Stimulated activated CD8-positive, alpha-beta memory T cell treated with anti-CD3 and anti-CD28 coated beads, Interleukin-4, amount 100 ng/mL, for 1 hour (primary cell): ENCODE measurements at places on chromosomes 12 and 14.
A peak's percentile ranks its signal among the peaks of the same experiment; 100 is the strongest.

- no peak for DNase-seq
Observed at GRCh38 chr14:56331592-56332216, 213.5 kb downstream of the PELI2 start.

GRCh38 chr14:53764846-53765245, 191.8 kb downstream of the BMP4 start:
- no peak for DNase-seq

DNA sequence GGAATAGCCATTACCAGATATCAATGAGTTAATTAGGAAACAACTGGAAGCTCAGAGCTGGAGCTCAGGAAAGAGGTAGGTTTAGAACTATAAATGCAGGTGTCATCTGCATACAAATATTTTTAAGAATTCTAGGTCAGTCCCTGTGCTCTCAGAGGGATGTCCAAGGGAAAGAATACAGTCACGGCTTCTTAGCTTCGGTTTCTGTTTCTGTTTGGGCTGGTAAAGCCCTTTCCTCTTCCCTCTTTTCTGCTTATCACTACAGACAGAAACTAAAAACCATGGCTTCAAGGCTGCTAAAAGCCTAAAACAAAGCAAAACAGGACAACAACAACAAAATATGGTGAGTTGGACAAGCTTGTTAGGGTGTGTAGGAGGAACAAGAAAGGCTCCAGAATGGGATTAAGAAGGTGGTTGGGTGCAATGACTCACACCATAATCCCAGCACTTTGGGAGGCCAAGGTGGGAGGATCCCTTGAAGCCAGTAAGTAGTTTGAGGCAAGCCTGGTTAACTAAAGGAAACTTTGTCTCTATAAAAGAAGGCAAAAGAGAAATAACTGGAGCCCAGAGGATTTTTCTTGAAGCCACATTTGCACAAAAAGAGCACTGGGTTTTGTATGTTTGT, 113.0 kb downstream of the SEC23A start:
- no peak for DNase-seq

DNA sequence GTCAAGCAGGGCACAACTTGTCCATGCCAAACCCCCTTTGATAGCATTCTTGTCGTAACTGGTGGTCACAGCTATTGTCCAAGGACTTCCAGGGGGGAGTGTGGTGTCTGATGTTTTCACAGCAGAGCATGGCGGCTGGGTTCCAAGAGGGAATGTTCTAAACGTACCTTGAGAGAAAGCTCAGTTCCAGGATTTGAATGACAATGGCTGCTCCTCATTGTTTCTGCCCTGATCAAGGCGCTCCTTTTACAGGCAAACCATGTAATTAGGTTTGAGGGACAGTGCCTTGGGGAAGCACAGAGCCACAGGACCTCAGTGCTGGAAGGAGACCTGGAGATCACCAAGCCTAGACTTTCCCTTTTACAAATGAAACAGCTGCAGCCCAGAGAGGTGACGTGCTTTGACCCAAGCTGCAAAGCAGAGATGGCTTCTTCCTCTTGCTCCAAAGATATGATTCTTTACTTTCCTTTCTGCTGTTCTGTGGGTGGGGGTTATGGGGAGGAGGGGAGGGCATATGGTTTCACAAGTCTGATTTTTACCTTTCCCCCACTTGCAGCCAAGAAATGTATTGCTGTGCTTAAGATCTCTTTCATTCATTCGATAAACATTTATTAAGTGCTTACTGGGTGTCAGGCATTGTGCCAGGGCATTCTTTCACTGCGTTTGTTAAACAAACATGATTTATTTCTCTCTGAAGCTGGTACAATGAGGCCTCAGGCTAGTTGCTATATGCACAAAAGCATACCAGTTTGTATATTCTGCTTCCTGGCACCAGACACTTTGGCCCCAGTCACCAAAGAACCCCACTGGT, 172.8 kb downstream of the KTN1 start:
- DNase-seq = no peak

DNA sequence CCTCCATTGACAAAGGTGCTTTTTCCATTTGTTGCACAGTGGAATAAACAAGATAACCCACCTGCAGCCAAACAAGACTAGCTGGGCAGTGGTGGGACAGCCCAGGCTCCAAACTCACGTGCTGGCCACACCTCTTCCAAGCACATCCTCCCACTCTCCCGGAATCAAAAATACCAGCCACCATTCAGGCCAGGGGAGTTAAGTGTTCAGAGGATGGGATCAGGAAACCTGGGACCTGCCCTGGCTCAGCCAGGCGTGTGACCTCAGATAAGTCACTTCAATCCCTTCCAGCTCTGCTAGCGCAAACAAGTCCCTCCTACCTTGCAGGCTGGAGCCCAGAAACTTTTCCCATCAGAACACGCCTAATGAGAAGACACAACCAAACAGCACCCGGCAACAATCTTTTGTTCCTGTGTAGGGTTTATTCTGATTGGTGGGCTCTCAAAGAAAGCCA, 43.3 kb downstream of the ACTN1 start:
- DNase-seq = no peak

DNA sequence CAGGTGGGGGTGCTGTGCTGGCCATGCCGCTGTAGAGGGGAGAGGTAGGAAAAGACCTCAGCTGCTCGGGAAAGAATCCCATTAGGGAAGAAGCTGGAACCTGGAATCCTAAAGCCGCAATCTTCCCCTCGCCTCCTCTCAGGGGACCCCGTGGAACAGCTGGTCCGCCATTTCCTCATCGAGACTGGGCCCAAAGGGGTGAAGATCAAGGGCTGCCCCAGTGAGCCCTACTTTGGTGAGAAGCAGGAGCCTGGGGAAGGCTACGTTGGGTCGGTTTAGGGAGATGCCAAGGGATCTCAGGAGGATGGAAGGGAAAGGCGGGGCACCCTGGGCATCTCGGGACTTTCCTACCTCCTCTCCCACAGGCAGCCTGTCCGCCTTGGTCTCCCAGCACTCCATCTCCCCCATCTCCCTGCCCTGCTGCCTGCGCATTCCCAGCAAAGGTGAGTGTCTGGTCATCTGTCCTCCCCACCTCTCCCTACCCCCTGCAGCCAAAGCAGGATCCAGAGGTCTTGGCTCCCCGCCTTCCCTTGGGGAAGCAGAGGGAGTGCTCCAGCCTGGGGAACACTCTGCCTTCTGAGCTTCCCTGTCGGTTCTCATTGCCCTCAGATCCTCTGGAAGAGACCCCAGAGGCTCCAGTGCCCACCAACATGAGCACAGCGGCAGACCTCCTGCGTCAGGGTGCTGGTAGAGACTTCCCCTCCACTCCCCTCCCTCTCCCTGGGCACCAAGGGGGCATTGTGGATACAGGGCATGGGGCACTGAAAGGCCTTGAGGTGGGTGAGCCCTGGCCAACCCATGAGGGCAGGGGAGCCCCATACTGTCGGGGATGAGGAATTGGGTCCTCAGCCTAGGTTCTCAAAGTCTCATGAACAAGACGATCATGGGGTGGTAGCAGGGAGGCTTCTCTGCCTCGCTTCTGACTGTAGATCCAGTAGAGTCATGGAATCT, 12.4 kb downstream of the TNS2 start:
- DNase-seq = no peak

GRCh38 chr12:71439613-71440344, at the start of gene LGR5:
LGR5 (plus strand) TSS chr12:71439798; CDS start chr12:71440081, 283 bp downstream.
- DNase-seq = no peak

GRCh38 chr12:39404000-39404399, 38.9 kb downstream of the KIF21A start:
- DNase-seq = no peak

DNA sequence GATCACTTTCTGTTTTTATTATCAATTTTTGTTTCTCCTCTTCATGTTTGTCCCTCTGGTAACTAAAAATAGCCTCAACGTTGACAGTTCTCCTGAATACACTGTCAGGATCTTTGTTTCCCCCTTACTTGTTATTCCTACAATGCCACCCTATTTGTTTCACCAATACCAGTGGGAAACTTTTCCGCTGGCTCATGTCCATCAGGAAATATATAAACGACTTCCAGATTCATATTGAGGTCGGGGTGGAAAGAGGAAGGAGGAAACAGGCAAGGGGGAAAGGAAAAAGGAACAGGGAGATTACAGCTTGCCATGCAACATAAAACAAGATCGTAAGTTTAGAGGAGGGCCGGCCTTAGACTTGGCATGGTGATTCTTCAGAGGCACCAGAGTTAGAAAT, 61.7 kb downstream of the BTBD7 start:
- DNase-seq = no peak

DNA sequence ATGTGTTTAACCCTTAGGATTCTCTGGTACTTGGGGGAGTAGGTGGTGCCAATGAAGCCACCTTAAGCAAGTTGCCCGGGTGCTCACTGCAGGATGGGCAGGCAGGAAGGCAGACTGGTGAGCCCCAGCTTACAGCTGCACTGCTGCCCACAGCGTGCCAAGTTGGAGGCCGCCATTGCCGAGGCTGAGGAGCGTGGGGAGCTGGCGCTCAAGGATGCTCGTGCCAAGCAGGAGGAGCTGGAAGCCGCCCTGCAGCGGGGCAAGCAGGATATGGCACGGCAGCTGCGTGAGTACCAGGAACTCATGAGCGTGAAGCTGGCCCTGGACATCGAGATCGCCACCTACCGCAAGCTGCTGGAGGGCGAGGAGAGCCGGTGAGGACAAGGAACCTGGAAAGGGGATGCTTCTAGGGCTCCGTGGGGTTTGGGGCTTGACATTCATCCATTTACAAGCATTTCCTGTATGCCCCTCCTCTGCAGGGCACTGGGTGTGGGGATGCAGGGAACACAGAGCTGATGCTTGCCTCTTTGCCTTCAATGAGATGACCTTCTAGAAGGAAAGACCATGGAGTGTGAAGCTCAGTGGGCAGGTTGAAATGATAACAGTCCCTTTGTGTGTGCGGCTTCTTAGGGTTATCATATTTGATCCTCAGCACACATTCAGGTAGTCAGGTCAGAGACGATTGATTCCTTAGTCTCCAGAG, 12.4 kb downstream of the KRT7 start:
- DNase-seq = no peak

DNA sequence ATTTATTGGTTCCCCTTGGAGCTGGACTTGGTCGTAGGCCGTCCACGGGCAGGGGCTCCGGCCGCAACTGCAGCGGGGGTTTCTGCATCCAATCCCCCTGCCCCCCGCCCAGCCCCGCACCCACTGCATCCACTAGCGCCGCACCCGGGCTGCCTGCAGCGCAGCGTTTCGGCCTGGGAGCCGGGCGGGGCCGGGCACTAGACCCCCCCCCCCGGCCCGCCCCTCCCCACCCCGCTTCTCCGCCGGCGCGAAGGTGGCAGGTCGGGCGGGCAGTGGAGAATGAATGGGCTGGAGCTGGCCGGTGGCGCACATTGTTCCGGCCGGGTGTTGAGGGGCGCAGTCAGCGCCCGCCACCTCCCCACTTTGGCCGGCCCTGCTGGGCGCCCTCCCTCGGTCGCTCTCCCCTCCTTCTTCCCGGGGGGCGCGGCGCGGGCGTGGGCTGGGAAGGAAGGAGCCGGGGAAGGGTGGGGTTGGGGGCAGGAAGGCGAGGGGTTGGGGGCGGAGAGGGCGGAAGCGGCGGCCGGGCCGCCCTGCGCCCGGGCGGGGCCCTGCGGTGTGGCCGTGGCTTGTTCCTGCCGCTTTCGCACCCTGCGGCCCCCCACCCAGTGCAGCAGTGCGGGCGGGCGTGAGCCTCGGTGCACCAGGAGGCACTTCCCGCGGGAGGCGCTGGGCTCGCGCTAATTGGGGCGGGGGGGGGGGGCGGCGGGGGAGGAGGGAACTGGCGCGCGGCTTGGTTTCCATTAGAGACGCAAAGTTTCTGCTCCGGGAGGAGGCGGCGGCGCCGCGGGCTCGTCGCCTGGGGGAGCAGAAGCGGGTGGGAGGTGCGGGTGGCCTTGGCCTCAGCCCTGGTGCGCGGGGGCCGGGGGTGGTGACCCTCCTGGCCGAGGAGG, 841 bp downstream of the CALM1 start:
- peak; percentile 29 for DNase-seq

GRCh38 chr12:60075091-60075490, 479.3 kb downstream of the SLC16A7 start:
- DNase-seq = no peak

GRCh38 chr12:89353823-89354611, 1.7 kb upstream of the DUSP6 start:
- DNase-seq = no peak

DNA sequence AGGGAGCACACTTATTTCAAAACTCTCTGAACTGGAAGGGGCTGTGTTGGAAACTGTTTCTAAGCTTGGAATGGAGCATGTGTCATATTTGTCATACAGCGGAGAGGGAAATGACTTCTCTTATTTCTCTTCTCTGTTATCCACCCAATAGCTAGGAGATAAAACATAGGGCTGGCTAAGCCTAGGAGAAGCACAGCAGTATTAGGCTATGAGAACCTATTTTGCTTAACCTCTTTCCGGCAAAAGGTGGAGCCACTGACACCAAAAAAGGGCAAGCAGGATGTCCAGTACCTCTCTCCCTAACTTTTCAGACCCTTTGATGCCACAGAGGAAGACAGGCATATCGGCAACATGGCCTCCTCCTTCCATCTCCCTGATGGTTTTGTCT, 148.3 kb downstream of the CRADD start:
- no peak for DNase-seq

DNA sequence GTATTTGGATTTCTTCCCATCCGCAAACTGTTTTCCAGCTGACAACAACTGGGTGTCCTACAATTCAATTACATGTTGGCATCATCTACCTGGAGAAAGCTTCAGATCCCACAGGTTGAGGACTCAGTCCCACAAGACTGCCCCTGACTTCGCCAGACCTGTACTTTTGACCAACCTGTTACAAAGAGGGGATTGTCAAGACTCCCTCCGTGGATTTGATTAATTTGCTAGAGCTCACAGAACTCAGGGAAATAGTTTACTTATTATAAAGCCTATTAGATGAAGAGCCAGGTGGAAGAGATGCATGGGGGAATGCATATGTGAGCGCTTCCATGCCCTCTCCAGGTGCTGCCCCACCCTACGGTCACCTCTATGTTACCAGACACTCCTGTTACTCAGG, 14.6 kb downstream of the RESF1 start:
- DNase-seq = no peak
